ENCODE measurements at places on chromosomes 2 and 18.

DNA sequence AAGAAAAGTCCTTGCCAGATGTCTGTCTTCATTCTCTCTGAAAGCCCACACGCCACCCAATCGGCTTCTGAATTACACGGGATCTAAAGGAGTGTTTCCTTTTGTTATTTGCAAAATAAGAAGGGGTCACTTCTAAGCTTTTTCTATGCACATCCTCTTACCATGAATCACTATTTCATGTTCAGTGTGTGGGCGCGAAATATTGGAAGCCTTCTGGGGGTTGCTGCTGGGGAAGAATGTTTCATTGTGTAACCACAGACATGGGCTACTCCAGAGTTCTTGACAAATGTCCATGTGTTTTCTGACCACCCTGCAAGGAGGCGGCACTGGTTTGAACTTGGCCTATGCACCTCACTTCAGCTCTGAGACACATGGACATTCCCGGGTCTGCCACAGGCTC, 133.6 kb upstream of the APCDD1 start:
- no peak for DNase-seq

- DNase-seq: no peak
These were observed 120.4 kb downstream of the ACKR3 start for GRCh38 chr2:236689981-236690380.

DNA sequence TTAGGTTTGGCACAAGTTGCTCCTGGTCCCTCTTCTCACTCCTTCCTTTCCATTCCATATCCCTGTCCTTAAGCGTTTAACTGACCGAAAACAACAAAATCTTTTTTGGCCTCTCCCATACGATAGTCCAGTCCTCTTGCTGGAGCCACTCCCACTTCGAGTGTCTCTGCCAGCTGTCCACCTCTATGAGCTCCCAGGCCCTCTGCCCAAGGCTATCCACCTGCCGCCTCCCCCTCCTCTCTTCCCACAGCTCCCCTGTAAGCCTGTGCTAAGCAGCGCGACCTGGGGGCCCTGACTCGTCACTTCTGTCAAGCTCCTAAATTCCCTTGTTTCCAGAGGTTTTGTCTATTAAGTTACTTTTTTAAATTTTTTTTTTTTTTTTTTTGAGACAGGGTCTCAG, 47.0 kb upstream of the FOSL2 start:
- DNase-seq: no peak

- no peak for DNase-seq
These were observed 26.5 kb downstream of the NMUR1 start for GRCh38 chr2:231503766-231504165.

DNA sequence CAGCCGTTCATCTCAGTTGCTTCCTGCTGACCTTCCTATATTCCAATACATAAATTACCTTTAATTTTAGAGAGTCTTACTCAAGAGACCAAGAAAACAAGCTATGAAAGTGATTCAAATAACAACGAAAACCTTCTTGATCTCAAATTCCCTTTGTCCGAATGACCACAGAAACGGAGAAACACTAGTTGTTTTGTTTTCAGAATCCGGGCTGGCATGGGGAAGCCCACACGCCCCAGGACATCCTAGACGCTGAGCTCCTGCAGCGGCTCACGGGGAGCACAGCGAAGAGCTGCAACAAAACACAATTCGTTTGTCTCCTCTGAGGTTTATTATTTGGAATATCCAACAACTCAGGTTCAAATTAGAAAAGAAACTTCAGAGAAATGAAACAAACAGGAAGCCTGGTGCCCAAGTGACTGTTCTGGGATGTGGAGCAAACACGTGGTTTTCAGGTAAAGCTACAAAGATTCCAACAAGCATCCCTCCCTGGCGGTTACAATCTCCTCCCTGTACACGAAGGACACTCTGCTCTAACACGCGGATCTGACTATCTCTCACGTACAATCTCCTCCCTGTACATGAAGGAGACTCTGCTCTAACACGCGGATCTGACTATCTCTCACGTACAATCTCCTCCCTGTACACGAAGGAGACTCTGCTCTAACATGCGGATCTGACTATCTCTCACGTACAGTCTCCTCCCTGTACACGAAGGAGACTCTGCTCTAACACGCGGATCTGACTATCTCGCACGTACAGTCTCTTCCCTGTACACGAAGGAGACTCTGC, 237.5 kb downstream of the TWIST2 start:
- DNase-seq: no peak

GRCh38 chr18:37483221-37483971, 82.2 kb downstream of the CELF4 start:
- peak; percentile 42 for DNase-seq

DNA sequence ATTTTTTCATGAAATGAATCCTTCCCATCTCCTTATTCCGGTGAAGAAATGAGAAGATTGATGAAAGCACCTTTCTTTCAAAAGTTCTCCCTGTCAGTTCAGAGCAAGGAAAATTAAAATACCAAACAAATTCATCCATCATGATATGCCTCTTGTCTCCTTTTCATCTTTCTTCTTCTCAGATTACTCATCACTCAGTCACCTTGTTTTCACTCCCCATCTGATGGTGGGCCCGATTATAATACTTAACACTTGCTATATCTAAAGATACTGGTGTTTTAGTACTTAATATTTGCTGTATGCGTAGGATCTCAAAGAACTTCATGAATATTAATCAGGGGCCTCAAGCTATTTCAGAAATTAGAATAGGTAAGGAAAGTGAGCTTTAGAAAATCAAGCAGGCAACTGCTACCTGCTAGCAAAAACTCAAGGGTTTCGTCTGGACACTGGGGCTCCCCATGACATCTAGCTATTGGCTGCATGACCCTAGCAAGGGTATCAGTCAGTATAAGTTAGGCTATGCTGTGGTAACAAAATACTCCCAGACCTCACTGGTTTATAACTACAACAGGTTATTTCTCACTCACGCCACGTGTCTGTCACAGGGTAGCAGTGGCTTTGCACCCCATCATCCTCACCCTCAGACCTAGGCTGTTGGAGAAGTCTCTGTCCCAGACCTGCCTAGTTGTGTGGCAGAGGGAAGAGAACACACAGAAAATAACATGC, 39.0 kb upstream of the RNF152 start:
- DNase-seq: no peak

- DNase-seq: no peak
These were observed 47.7 kb downstream of the HIBCH start for GRCh38 chr2:190271783-190272456.

GRCh38 chr2:63041592-63041991, 9.0 kb upstream of the OTX1 start:
- DNase-seq: no peak

- DNase-seq: no peak
These were observed 19.4 kb upstream of the SELENOI start for GRCh38 chr2:26326514-26326913.

- DNase-seq: no peak
These were observed 77.1 kb downstream of the MYO5B start for GRCh38 chr18:50117863-50118262.

DNA sequence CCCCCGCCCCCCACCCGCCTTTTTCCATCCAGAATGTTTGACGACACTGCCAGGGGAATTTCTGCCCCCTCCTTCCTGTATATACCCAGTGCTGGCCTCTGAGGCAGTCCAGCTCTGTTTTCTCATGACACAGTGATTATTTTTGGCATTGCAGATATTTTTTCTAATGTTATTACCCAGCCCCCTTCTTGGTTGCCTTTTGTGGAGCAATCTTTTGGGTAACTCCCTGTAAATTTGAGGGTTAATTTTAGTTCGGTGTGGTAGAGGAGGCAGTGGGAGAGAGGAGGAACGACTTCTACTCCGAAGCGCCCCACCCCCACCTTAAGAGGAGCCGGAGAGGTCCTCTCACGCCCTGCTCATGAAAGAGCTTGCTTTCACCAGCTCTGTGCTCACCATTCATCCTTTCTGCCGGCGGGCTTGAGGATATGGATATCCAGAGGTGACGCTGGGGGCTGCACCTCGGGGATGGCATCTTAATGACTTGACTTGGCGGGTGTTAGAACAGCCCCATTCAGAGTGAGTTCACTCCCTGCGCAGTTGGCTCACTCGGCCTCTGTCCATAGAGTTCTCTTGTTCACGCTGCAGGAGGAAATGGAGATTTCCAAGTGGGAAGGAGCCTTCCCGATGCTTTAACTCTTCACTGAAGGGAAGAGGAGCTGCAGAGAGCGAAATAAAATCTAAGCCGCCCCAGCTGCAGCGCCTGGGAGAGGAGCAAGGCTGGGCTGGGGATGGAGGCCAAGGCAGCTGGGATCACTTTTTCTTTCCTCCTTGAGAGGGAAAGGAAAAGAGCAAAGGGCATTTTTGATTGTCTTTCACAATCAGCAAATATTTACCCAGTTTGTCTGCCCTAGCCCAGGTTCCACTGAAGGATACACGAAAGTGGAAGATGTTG, 38.4 kb downstream of the EPAS1 start:
- peak; percentile 81 for DNase-seq

DNA sequence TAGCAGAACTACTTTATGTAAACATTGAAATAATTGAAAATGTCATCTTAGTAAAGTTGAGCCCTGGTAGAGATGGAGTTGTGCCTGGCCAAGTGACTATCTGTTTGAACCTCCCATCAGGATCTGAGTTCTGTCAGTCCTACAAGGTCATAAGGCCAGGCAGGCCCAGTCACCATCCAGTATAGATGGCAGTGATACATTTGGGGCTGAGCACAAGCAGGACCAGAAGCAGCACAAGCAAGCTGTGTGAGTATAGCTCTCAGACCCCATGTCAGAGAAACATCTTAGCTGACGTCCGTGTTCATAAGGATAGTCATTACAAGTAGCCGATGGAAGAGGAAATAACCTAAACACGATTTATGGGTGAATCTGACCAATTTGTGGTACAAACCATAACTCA, 44.5 kb upstream of the RBMS1 start:
- no peak for DNase-seq

GRCh38 chr2:33205693-33206434, 259.1 kb downstream of the LTBP1 start:
- no peak for DNase-seq

DNA sequence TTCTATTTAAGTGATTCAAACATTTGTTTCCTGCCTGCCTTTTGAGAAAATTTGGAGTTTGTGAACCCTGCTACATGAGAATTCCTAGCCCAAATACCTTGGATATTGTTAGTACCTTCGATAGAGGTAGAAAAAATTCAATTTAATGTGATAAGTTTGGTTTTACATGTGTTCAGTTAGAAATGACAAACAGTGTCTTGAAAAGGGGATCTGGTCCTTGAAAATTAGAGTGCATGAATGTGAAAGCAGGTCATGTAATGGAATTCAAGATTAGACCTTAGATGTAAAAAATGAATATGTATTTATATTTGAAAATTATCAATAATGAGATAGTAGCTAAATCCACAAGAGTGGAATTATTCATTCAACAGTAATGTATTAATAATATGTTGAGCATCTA, 70.5 kb downstream of the PIK3C3 start:
- no peak for DNase-seq

DNA sequence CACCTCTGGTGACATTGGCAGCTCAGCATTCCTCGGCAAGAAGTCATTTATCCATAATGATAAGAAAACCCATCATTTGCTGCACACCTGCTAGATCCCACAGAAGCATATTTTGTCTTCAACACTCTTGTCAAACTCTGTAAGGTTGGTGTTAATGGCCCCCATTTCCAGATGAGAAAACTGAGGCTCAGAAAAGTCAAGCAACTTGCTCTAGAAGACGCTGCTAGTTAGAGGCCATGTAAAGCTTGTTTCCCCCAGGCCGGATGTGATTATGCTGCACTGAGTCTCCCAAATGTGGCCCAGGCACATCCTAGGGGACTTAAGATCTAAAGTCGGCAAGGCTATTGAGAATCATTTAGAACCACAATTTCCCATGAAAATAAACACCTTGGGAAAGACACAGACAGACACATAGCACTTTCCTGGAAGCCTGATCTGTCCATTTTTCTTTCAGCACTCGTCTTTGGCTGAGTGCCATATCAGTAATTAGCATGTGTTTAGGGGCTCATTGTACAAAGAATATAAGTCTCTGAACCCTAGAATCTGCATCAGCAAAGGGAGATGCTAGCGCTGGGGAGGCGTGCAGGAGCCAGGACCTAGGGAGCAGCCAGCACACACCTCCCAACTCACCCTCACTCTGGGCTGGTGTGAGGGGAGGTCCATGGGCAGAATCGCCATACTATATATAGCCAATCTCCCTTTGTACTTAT, 39.3 kb downstream of the C1QL2 start:
- no peak for DNase-seq

DNA sequence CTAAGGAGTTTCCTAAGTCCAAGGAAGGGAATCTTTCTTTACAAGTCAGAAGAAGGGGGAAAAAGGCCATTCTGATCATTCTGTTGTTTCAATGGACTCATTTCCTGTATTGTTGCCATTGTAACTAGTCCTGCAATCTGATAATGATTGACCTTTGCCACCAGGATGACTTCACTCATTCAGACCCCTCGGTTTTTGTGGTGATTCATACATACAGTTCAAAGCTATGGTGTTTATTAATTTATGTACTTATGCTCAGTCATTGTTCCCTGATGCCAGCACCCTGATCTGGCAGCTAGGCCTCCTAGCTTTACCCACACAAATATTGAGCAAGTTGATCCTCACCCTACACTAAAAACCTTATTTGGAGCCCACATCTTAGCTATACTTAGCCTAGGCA, 57.6 kb upstream of the ZNF519 start:
- DNase-seq: peak; percentile 11

GRCh38 chr18:46282177-46282570, 178.0 kb downstream of the HAUS1 start:
- DNase-seq: no peak

DNA sequence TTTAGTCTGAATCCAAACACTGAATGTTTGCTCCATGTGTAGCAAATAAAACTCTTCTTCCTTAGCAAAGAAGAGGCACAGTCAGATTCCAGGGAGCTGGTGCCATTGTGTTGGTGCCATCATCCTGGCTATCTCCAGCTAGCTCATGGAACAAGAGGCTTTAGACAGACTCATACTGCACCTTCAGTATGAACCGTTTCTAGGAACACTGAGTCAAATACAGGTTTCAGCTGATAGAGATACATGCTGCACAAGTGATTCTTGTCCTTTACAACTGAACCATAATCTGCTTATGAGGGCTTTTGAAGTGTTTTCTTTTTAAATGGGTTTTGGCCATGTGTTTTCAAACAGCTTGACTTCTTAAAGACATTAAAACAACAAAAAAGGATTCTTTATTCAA, 57.9 kb downstream of the DYNC1I2 start:
- DNase-seq: no peak

DNA sequence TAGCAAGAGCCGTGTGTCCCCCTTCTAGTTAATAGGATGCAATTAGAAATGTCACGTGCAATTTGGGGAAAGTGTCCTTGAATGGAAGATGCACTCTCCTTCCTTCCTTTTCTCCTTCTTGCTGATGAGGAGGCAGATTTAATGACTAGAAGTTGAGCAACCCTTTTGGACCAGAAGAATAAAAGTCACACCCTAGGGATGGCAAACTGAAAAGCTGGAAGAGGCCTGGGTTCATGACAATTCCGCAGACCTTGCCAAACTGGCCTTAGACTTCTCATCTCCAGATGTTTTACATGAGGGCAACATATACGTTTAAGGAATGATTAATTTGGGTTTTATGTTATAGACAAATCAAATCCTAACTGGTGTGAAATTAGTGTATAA, 38.6 kb upstream of the NCOA1 start:
- no peak for DNase-seq

GRCh38 chr2:120561379-120562035, 174.2 kb upstream of the GLI2 start:
- no peak for DNase-seq
